ENCODE measurements at places on chromosomes 12 and 14. TPM values are rescaled to one million over a fixed set of nuclear protein-coding genes. Genes with fewer than 3 reads are reported as not detected.
A peak's percentile ranks its signal among the peaks of the same experiment; 100 is the strongest.

APOF gene
- not detected for total RNA-seq

TEAD4 gene
- 22.5 TPM for total RNA-seq

PKP2 gene
- total RNA-seq: 11.1 TPM

OR6C2 gene
- total RNA-seq: not detected

ACSS3 gene
- total RNA-seq: 22.9 TPM

ZDHHC22 gene
- 0.31 TPM for total RNA-seq

CISTR gene
- total RNA-seq: not detected

DPF3 gene
- not detected for total RNA-seq

MFAP5 gene
- total RNA-seq: not detected

DDX55 gene
- 41.7 TPM for total RNA-seq

ENDOU gene
- total RNA-seq: not detected

KRT79 gene
- not detected for total RNA-seq

GRCh38 chr12:96769400-96769799 lies 137.7 kb upstream of the NEDD1 start:
- no peak for DNase-seq

DNA sequence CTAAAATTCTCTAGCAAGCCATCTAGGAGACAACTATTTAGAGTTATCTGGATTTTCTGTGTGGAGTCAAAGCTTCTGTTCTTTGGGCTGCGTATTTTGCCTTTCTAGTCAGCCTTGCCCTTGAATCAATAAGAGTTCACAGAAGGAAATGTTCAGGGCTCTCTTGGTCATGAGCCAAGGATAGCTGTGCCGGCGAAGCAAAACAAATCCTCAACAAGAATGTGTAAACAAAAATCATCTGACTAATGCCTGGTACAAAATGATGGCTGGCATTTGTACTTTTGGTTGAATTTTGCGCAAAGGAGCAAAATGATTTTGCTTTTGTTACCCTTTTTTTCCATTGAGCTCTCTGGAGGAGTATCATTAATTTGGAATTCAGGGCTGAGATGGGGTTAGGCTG lies 171.1 kb downstream of the DACT1 start:
- DNase-seq: no peak

DNA sequence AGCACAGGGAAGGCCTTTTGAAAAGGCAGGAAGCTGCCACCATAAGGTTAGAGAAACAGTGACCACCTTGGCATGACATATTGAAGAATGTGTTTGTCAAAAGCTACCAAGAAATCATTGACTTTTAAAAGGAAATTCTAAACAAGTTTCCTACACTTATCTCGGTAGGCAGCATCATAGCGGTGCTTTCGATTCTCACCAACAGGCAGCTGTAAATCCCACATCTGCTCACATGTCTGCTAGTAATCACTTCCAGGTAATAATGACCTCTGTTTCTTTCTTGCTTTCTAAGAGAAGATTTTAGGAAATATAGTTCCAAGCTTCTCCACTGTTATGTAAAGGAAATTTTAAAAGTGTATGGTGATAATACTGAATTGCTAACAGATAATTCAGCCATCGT lies 821.1 kb upstream of the FOXG1 start:
- no peak for DNase-seq

GRCh38 chr12:25187781-25188180 lies 7.2 kb downstream of the DNAI7 start:
- DNase-seq: no peak

DNA sequence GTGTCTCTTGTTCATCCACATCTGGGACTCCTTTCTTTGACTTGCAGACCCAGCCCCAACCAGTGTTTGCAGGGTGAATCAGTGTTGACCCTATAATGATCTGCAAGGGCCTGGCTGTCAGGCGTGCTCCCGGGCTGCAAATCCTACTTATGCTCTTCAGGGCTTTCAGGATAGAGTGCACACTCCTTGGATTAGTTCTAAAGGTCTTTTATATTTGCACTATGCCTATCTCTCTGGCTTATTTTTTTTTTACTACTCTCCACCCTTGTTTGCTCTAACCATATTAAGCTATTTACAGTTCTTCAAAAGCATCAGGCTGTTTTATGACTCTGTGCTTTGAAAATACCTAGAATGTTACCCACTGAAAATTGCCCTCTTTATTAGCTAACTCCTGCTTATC lies 4.3 kb upstream of the PRICKLE1 start:
- DNase-seq: no peak

GRCh38 chr12:125220404-125221273 lies 155.4 kb downstream of the AACS start:
- DNase-seq: no peak

DNA sequence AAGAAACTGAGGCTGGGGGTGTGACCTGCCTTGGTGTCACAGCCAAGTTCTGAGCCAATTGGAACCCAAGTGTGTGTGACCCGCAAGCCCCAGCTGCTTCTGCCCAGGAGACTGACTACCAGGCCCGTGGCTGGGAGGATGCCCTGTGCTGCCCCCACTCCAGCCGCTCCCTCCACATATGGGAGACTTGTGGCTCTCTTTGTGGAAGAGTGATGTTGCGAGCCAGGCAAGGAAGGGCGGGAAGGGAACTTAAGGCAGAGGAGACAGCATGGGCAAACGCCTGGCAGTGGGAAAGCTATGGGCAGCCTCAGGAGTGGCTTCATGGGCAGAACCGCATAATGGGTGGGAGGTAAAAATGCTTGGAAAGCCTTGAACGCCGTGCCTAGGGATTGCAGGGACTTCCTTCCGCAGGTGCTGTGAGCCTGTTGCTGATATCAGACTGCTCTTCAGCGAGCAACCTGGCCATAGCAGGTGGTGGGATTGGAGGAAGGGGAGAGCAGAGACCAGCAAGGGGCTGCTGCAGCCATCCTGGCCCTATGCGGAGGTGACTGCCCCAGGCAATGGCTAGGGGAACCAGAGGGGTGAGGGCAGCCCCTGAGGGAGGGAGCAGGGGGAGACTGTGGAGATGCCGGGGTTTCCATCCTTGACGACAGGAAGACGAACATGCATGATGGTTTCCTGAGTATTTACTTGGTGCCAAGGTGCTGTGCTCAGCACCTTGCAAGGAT lies 115.7 kb downstream of the LGMN start:
- no peak for DNase-seq

GRCh38 chr12:43676183-43676813 lies 82.3 kb downstream of the PUS7L start:
- DNase-seq: peak; percentile 42

- no peak for DNase-seq
These were observed 68.9 kb upstream of the LMO3 start for GRCh38 chr12:16674885-16675284.

- DNase-seq: no peak
These were observed 13.1 kb upstream of the METAP2 start for GRCh38 chr12:95460896-95461295.

DNA sequence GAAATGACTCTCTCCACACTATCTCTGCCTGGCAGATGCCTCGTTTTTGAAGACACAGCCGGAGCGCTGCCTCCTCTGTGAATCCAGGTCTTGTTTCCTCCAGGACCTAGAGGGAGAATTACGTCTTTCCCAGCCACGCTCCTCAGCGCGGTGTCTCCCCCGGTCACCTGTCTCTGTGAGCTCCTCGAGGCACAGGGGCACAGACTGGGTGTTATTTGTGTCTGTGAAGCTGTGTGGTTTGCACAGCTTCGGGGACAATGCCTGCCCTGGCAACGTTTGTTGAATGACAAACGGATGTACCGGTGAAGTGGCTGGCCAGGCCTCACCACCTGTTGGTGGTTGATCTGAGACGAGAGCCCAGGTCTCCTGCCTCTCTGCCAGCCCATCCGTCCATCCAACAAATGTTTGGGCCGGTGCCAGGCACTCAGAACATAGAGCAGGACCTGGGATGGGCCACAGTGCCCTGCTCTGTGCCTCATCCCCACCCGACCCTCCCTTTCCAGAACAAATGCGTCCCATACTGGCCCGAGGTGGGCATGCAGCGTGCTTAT lies 6.1 kb downstream of the PTPN6 start:
- DNase-seq: no peak

DNA sequence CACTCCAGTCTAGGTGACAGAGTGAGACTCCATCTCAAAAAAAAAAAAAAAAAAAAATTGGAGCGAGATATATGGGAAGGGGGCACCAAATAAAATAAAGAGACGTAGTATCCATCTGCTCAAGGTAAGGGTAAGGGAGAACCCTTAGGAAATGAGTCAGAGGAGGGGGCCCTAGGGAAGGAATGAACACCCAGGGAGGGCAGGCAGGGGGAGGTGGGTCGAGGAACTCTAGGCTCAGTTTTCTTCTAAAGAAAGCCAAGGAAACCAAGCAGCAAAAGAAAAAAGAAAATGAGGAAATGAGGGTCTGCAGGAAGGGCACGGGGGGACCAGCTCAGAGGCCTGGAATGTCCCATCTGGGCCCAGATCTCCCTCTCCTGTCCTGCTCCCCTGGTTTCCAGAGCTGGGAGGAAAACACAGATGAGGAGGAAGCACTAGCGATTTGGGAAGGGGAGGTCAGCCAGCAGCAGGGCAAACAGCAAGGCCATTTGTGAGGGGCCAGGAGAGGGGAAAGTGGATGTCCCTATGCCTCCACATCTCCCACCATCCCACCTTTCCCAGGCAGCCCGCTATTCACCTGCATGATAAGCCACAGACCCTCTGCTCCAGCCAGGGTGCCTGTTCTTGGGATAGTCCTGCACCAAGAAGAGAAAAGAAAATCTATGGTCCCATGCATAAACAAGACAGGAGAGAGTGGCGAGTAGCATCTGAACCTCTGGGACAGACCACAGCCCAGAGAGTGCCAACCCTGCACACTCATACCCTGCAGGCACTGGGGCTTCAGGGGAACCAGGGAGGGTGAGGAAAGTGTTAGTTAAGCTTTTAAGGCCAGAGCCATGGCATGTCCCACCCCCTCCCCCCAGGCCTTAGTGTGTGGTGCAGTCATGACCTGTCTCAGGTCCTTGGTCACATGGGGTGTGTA lies 11.9 kb downstream of the SPRYD3 start:
- no peak for DNase-seq

DNA sequence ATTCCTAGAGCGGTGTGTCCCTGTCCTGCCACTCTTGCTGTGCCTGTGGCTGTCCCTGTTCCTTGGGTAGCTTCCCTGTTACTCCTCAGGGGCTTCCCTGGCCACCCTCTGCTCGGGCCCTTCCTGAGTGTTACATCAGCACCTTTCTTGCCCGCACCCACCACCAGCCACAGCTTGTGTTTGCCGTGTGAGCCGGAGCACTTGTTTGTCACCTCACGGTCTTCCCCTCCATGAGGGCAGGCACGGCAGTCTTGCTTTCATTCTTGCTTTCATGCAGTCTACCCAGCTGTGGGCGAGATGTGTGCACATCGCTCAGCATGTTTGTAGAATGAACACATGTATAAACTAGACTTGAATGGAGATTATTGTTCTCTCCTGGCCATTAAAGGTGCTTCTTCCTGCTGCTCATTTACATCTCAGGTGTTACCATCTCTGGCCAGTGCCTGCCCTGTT lies 42.0 kb downstream of the TRAF3 start:
- no peak for DNase-seq

GRCh38 chr12:127819056-127819455 lies 447.9 kb upstream of the TMEM132C start:
- DNase-seq: no peak

DNA sequence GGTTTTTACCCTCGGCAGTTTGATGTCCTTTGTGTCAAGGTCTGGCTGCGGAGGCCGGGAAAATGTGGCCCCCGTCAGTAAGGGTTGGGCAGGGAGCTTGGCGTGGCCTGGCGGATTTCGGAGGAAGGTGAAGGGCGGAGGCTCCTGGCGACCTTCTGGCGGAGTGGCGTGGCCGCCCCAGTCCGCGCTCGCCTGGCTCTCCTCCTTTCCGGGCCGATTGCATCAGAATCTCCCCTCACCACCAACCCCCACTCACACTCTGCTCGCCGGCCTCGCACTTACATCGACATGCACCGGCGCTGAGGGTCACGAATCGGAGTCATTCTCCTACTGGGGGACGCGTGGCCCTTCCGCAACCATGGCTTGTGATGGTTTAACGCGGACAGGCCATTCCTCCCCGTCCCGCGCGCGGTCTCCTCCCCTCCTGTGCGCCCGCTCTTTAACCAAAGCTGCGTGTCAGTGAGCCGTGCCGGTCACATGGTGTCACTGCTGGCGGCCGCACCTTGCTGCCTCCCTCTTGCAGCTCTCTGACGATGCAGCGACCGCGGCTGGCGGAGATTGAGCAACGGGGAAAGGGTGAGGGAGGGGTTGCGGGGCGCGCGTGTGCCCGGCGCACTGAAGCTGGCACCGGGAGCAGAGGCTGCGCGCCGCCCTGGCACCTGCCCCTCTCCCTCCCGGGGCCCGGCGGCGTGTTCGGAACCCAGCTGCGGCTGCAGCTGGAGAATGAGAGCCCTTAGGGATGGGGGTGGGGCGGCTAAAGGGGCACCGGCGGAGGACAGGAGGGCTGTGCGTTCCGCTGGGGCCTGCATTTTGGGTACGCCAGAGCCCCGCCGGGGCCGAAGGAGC lies at the start of gene SLC38A1:
Gene SLC38A1 (minus strand): TSS at position 461 of the 846 bp plus-strand sequence. CDS start 29,243 bp downstream, outside the sequence.
- DNase-seq: peak; percentile 92

DNA sequence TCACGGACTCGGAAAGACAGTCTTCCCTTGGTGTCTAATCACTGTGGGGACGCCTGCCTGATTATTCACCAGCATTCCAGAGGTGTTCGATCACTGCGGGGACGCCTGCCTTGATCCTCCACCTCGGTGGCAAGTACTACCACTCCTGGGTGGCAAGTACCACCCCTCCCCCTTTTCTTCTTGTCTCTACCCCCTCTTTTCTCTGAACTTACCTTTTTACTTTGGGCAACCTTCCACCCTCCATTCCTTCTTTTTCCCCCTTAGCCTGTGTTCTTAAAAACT lies 12.0 kb upstream of the LGMN start:
- no peak for DNase-seq

DNA sequence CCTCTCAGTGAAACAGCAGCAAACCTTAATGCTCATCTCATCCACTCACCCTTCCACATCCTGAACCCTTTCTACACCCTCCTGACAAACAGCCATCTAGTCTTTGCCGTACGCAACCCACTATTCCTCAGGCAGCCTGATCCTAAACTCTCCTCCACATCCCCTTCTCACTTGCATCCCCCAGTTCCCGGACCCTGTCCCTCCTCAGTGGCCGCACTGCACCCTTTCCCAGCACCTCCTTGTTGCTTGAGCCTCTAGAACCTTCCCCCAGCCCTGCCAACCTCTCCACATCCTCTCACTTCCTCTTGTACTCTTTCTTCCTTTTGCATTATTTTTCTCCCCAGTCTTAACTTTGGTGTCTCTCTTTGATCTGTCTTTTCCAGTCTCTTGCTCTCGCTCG lies 42.9 kb downstream of the IQSEC3 start:
- DNase-seq: no peak

GRCh38 chr12:58695263-58695662 lies 225.0 kb downstream of the LRIG3 start:
- no peak for DNase-seq

GRCh38 chr12:32377344-32378055 lies 21.9 kb upstream of the FGD4 start:
- no peak for DNase-seq

All from neural progenitor cell (in vitro differentiated cells).